ENCODE measurements at places on chromosomes 2 and 18. TPM values are rescaled to one million over a fixed set of nuclear protein-coding genes. Genes with fewer than 3 reads are reported as not detected.

HNRNPA3 gene
- total RNA-seq = 298 TPM

MYO5B gene
- 0.02 TPM for total RNA-seq

SLC40A1 gene
- total RNA-seq = 1.3 TPM

NETO1 gene
- total RNA-seq = not detected

SULT1C3 gene
- total RNA-seq = not detected

STPG4 gene
- 0.40 TPM for total RNA-seq

CNTNAP5 gene
- total RNA-seq = not detected

BBS5 gene
- 1.9 TPM for total RNA-seq

LANCL1 gene
- 37.9 TPM for total RNA-seq

GRCh38 chr2:234670052-234670451 is 173.2 kb upstream of the ARL4C start:
- no peaks in the 10 kb centered on the region for H3K4me1 ChIP-seq
- H3K4me3 ChIP-seq = no peak overlapping the region
- no peak for DNase-seq
- no peaks in the 10 kb centered on the region for H3K36me3 ChIP-seq
- H3K27me3 ChIP-seq = no peaks in the 10 kb centered on the region

GRCh38 chr2:207107131-207107530 is 58.6 kb downstream of the KLF7 start:
- no peak overlapping the region for H3K27ac ChIP-seq
- H3K4me3 ChIP-seq = no peak overlapping the region
- no peak for DNase-seq

- H3K4me1 ChIP-seq = no peaks in the 10 kb centered on the region
- H3K27ac ChIP-seq = no peak overlapping the region
- H3K4me3 ChIP-seq = no peak overlapping the region
- H3K27me3 ChIP-seq = no peaks in the 10 kb centered on the region
- H3K36me3 ChIP-seq = no peaks in the 10 kb centered on the region
Measured at GRCh38 chr2:25062511-25062917, 20.6 kb downstream of the EFR3B start.

- H3K4me3 ChIP-seq = no peak overlapping the region
- H3K36me3 ChIP-seq = peaks cover 20% of the 10 kb centered on the region
- no peak for DNase-seq
- H3K27me3 ChIP-seq = no peaks in the 10 kb centered on the region
- H3K4me1 ChIP-seq = no peaks in the 10 kb centered on the region
Measured at GRCh38 chr2:135485441-135485840, 45.6 kb downstream of the ZRANB3 start.

GRCh38 chr18:5995626-5996025 is 100.3 kb upstream of the TMEM200C start:
- no peaks in the 10 kb centered on the region for H3K36me3 ChIP-seq
- peaks cover 2% of the 10 kb centered on the region for H3K4me1 ChIP-seq
- H3K27me3 ChIP-seq = no peaks in the 10 kb centered on the region
- no peak for DNase-seq
- H3K4me3 ChIP-seq = no peak overlapping the region

- H3K27ac ChIP-seq = no peak overlapping the region
- H3K36me3 ChIP-seq = no peaks in the 10 kb centered on the region
- no peak overlapping the region for H3K4me3 ChIP-seq
- no peak for DNase-seq
- no peaks in the 10 kb centered on the region for H3K4me1 ChIP-seq
Measured at GRCh38 chr2:71240794-71241193, 13.9 kb upstream of the PAIP2B start.

DNA sequence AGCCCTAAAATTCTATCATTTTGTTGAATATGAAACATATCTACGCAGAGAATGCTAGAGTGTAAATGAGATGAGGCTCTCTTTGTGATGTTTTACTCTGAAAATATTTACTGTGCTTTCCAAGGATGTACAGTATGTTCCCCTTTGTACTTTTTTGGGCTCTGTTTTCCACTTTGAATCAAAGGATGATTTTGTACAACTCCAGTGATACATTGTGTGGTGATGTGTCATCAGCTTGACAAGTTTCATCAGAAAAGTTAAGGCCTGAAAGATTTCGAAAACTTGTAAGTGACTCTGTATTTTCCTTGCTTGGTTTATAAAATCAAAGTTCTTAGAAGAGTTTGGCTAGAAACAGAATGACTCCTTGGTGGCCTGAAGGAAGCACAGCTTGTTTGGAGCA is 206.3 kb downstream of the LTBP1 start:
- DNase-seq = no peak
- no peak overlapping the region for H3K27ac ChIP-seq
- H3K27me3 ChIP-seq = no peaks in the 10 kb centered on the region
- no peak overlapping the region for H3K4me3 ChIP-seq

- H3K4me1 ChIP-seq = no peaks in the 10 kb centered on the region
- H3K27me3 ChIP-seq = peaks cover 16% of the 10 kb centered on the region
- H3K4me3 ChIP-seq = no peak overlapping the region
- H3K36me3 ChIP-seq = no peaks in the 10 kb centered on the region
Measured at GRCh38 chr2:45307147-45307546, 297.9 kb upstream of the SIX2 start.

GRCh38 chr2:180474716-180475115 is 467.6 kb upstream of the CWC22 start:
- no peak for DNase-seq
- H3K4me1 ChIP-seq = no peaks in the 10 kb centered on the region
- H3K27ac ChIP-seq = no peak overlapping the region

- H3K4me3 ChIP-seq = no peak overlapping the region
- H3K27ac ChIP-seq = no peak overlapping the region
- DNase-seq = no peak
- H3K36me3 ChIP-seq = no peaks in the 10 kb centered on the region
Measured at GRCh38 chr18:10689236-10690034, 163.6 kb downstream of the NAPG start.

DNA sequence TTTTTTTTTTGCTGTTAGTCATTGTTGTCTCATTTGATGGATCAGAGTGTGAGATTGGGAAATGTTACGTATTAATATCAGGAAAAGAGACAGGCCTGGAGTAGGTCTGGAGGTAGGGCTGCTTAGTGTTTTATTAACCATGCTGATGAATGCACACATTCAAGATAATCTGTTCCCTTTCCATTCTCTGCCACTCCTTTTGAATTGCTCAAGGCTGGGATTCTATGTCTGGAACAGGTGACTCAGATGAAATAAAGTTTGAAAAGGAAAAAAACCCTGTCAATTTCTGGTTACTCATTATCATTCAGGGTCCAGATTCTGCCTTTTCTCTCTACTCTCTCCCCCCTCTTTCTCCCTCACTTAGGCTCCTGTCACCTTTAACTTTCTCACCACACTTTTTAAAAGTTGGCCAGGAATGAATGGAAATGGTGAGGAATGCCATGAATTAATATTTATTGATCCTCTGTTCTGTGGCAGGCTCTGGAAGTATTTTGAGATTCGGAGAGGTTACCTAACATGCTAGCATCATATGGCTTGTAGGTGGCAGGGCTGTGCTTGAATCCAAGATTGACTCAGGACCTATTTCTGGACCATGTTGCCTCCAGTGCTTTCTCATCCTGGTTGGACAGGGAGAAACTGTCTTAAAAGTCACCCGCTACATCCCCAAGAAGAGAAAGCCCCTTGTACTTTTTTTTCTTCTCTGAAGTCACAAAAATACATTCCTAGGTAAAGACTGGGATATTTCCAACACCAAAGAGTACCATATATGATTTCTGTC is 40.2 kb downstream of the MAP4K4 start:
- H3K27me3 ChIP-seq = no peaks in the 10 kb centered on the region
- no peak for DNase-seq
- no peak overlapping the region for H3K4me3 ChIP-seq

GRCh38 chr2:226943862-226944620 is 108.2 kb downstream of the RHBDD1 start:
- DNase-seq = no peak
- H3K27ac ChIP-seq = no peak overlapping the region
- peaks cover 23% of the 10 kb centered on the region for H3K36me3 ChIP-seq
- no peaks in the 10 kb centered on the region for H3K4me1 ChIP-seq

- H3K27me3 ChIP-seq = no peaks in the 10 kb centered on the region
- no peaks in the 10 kb centered on the region for H3K4me1 ChIP-seq
- DNase-seq = no peak
- H3K4me3 ChIP-seq = no peak overlapping the region
- no peak overlapping the region for H3K27ac ChIP-seq
Measured at GRCh38 chr2:96109931-96110511, 6.3 kb downstream of the ADRA2B start.

- peaks cover 21% of the 10 kb centered on the region for H3K4me1 ChIP-seq
- H3K4me3 ChIP-seq = no peak overlapping the region
- peaks cover 3% of the 10 kb centered on the region for H3K36me3 ChIP-seq
Measured at GRCh38 chr2:136310797-136311603, 193.1 kb upstream of the CXCR4 start.

GRCh38 chr2:219142329-219142728 is 18.3 kb downstream of the NHEJ1 start:
- H3K27ac ChIP-seq = no peak overlapping the region
- peaks cover 30% of the 10 kb centered on the region for H3K36me3 ChIP-seq
- DNase-seq = no peak
- no peak overlapping the region for H3K4me3 ChIP-seq

GRCh38 chr2:235733761-235734160 is 239.9 kb downstream of the AGAP1 start:
- no peaks in the 10 kb centered on the region for H3K36me3 ChIP-seq
- no peak for DNase-seq

DNA sequence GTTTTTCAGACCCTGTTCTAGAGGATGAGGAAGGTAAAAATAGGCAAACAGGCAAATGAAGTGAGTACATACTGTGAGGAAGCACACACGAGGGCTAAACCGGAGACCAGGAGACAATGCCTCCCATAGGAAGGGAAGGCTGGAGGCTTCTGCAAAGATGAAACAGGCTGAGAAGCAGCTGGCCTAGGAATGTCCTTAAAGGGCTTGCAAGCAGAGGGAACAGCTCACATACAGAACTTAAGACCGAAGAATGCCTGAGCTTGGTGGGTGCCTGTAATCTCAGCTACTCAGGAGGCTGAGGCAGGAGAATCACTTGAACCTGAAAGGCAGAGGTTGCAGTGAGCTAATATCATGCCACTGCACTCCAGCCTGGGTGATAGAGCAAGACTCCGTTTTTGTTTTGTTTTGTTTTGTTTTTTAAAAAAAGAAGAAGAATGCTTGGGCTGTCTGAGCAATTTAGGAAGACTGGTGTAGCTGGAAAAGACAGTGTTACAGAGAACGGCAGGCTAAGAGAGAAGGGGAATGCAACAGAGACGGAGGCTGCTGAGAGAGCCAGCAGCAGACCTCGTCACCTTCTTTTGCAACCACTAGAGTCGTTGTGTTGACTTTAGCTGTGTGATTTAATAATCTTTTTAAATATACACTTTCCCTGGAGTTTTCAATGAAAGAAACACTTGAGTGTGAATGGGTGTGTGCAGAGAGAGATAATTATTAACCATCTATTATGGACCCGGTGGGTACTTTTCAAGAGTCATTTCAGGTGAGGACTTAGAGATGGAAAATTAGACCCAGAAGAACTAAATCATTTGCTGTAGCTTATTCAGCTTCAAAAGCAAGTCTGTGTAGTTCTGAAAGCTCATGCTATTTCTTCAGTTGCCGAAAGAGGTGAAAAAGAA is 232.8 kb downstream of the GALR1 start:
- DNase-seq = no peak
- H3K27me3 ChIP-seq = peaks cover 9% of the 10 kb centered on the region
- no peak overlapping the region for H3K4me3 ChIP-seq
- H3K36me3 ChIP-seq = no peaks in the 10 kb centered on the region

- no peak for DNase-seq
- H3K4me3 ChIP-seq = no peak overlapping the region
- H3K27ac ChIP-seq = no peak overlapping the region
- H3K27me3 ChIP-seq = peaks cover 3% of the 10 kb centered on the region
- no peaks in the 10 kb centered on the region for H3K4me1 ChIP-seq
- H3K36me3 ChIP-seq = no peaks in the 10 kb centered on the region
Measured at GRCh38 chr2:88252111-88252510, 82.0 kb downstream of the THNSL2 start.

DNA sequence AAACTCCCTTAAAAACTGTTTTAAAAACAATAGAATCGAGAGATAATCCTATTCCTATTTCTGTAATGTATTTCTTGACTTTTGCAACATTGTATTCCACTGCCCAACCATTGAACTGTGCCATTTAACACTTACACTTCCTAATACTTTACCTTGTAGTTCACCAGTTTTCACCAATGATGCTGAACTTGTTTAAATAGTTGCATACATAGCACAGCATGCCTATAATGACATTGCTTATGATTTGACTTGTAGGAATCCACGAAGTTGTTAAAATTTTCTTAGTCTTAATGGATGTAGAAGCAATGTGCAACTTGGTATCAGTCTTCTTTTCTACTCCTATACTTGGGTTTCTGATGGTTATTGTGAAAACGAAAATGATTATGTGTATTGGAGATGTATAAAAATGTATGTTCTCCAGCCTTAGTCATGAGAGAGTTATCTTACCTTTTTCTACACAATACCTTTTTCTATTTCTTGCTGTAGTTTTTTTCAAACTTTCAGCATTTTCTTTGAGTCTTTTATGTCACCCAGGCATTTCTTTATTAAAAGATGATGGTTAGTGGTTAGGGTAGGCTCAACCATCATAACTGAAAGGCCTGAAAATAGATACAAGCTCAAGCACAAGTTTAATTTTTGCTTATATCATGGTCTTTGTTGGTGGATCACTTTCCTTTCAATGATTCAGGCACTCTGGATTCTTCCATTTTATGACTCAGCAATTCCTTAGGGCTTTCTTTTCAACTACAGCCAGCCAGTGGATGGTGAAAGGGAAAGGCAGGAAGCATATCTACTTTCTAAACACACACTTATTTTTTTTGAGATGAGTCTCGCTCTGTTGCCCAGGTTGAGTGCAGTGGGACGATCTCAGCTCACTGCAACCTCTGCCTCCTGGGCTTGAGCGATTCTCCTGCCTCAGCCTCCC is 9.4 kb downstream of the GPD2 start:
- no peaks in the 10 kb centered on the region for H3K27me3 ChIP-seq
- no peak overlapping the region for H3K27ac ChIP-seq
- peaks cover 32% of the 10 kb centered on the region for H3K36me3 ChIP-seq
- H3K4me1 ChIP-seq = peaks cover 5% of the 10 kb centered on the region
- DNase-seq = no peak
- H3K4me3 ChIP-seq = no peak overlapping the region

DNA sequence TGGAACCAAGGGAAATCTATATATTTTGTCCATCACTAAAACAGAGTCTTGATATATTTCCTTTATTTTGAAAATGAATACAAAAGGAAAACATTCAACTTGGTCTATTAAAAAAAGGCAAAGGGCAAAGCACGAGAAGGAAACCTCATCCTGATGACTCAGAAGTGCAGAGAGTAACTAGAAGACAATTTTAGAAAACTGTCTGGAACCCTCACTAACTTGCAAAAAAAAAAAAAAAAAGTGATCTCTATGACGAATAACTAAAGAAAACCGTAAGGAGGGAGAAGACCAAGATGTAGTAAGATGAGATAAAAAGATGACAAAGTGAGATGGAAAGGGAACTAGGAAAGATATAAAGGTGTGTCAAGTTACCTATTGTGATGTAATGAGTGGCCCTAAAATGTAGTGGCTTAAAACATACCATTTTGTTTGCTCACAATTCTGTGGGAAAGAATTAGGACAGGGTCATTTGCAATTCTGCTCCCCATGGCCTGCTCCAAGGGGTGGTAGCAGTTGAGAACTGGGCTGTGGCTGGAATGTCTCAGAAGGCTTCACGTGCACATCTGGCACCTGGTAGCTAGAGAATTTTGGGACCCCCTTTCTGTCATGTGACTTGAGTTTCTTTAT is 303.0 kb downstream of the DYSF start:
- peaks cover 12% of the 10 kb centered on the region for H3K27me3 ChIP-seq
- no peaks in the 10 kb centered on the region for H3K4me1 ChIP-seq
- H3K36me3 ChIP-seq = no peaks in the 10 kb centered on the region
- DNase-seq = no peak
- no peak overlapping the region for H3K4me3 ChIP-seq
